GM13977 (cell line): ENCODE measurements at places on chromosomes 4 and X.
A peak's percentile ranks its signal among the peaks of the same experiment; 100 is the strongest.

DNA sequence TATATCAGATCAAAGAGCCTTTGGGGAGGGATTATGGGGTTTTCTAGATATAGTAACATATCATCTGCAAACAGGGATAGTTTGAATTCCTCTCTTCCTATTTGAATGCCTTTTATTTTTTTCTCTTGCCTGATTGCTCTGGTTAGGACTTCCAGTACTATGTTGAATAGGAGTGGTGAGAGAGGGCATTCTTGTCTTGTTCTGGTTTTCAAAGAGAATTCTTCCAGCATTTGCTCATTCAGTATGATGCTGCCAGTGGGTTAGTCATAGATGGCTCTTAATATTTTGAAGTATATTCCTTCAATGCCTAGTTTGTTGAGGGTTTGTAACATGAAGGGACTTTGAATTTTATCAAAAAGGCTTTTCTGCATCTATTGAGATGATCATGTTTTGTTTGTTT is 25.6 kb upstream of the ABCB7 start:
- DNase-seq, result no peak

DNA sequence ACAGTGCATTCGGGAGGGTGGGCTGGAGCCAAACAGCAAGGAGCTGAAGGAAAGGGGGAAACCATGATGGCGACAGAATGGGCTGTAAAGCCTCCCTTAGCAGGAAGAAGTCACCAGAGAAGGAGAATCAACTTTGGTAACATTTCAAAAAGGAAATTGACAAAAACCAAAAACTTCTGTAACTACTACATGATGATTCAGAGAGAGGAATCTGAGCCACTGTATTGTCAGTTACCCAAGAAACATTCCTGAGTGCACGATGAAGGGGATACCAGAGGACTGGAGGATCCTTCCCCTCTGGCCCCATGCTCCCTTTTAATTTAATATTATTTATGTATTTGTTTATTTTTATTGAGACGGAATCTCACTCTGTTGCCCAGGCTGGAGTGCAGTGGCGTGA is 26.3 kb downstream of the PDHA1 start:
- no peak for DNase-seq

GRCh38 chr4:169269916-169270809 is 593 bp downstream of the SH3RF1 start:
- DNase-seq, result peak; percentile 78

GRCh38 chrX:44742480-44743155 is 101.2 kb upstream of the DUSP21 start:
- no peak for DNase-seq

GRCh38 chr4:30716158-30716557 is 4.0 kb upstream of the PCDH7 start:
- DNase-seq, result peak; percentile 49
